ENCODE measurements at places on chromosomes 7 and 10.

DNA sequence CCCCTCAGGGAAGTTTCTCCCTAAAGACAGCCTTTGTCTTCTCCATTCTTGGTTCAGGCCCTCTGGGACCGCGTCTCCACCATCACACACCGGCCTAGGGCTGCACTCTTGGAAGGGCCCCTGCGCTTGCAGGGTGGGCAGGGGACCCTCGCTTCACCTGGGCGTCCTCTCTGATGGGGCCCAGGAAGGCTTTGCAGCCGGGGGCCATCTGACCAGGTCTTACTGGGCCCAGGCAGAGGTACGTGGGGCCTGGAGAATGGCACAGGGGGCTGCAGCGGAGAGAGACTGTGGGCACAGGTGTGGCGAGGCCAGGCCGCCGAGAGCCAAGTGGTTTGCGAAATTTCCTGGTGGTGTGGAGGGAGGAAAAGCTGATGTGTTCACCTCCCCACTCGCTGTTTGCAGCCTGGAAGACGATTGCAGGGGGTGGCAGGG, 44.4 kb downstream of the ALOX5 start:
- no peak for DNase-seq

GRCh38 chr10:98344589-98345038, 70.4 kb downstream of the PYROXD2 start:
- DNase-seq = no peak

DNA sequence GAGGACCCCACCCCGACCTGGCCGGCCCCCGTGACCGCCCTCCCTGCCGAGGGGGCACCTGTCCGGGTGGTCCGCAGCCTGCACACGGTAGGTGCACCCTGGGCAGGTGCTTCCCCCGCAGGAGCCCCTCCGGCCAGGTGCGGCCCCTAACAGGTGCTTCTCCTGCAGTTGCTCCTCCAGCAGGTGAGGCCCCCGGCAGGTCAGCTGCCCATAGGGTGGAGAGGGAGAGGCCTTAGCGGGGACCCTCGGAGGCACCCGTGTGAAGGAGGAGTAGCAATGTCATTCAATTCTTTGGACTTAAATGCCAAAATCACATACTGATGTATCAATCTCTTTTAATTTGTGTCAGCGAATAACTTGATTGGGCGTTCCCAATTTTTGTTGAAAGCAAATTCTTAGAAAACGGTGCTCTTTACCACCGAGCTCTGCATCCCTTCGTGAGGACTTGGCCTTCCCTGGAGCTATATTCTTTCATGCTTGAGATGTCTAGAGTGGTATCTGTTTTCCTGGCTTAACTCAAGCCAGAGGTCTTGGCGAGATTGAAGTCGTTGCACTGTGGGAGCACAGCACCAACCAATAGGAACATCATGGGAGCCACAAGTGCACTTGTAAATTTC, 738 bp upstream of the NCAPG2 start:
- no peak for DNase-seq

DNA sequence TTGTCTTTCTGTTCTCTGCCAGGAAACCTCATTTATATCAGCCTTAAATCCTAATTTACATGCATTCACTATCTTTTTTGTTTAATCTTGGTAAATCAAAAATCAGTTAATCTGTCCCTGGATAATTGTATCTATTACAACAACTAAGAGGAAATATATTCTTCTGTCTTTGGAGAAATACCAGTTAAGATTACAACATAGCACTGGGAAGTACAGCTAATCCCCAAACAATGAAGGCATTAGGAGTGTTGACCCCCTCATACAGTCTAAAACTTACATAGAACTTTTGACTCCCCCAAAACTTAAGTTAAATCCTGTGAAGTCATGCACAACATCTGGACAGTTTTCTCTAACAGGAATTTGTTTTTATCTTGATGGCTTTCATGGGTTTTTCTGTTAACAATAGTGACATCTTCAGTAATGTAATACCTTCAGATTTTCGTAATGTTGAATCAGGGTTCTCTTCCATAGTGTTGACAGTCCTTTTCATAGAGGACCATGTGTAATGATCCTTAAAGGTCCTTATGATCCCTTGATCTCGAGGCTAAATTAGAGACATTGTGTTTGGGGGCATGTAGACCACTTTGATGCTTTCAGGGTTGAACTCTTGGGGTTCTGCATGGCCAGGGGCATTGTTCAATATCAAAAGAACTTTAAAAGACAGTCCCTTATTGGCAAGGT, 24.1 kb upstream of the ABCC2 start:
- no peak for DNase-seq

DNA sequence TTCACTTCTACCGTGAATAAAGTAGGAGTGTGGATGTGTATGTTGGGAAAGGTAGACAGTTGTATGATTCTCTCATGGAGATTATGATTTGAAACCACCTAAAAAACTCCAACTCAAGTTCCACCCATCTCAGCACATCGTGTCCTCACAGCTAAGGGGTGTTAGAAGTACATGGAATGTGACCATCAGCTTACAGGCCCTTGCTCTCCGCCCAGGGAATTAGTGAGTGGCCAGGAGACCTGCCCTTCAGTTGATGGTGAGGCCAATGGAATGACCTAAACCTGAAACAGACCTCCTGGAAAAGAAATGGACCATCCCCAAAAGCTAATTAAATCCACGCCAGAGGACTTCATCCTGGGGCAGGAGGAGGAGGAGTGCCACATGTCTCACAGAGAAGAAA, 2.1 kb upstream of the WNT2 start:
- no peak for DNase-seq

DNA sequence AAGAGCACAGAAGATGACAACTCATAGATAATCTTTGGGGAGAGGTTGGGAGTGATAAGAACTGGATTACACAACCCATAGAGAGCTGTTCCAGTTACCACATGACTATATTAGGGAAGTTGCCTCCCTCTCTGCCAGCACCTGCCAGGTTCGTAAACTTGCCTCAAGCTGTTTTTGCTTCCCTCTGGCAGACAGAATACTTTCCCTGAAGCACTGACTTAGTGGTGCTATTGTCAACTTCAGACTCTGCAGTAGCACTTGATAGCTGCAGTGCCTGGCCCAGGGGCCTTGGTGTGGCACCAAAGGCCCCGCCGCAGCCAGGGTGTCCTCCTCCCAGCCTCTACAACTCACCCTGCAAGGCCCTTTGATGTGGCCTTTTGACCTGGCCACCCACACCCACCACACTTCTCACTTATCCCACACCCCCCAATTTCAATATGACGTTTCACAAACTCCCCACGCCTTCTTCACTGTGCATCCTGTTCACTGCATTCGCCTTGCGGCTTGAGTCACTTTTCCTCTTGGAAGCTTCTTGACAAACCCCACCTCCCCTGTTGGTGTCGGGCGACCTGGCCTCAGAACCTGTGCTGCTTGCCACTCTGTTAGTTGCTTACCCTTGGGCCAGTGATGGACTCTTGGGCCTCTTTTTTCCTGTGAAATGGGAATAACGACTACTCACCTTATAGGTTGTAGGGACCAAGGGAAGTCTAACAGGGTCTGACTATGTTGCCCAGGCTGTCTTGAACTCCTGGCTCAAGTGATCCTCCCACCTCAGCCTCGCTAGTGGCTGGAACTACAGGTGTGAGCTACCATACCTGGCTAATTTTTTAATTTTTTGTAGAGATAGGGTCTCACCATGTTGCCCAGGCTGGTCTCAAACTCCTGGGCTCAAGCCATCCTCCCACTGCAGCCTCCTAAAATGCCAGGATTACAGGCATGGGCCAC, 50.2 kb upstream of the PODXL start:
- DNase-seq = no peak

GRCh38 chr7:32037650-32038198, 32.5 kb downstream of the PDE1C start:
- DNase-seq = no peak

DNA sequence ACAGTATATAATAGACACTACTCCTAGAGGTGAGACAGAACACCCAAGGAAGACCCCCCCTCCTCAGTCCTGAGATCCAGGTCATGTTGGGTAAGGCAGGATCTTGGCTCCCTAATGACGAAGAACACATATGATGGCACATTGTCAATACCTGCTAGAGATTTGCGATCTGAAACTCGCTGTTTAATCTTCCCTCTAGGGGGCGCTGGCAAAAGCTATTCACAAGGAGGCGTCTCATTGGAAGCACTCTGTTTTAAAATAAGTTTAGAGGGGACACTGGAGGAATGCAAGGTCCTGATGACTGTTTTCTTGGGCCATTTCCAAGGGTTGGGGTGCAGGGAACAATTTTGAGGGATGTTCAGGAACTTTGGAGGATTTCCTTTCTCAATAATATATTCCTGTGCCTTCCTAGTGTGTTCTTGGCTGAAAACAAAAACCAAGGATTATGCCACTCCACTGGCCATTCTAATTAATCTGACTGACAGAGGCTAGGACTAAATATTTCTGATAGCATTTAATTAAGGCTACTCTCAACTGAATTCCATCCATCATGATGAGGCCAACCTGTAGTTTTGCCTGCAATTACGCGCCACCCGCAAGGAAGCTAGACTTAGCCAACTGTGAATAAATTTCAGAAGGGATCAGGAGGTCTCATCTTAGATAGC, 1013.8 kb upstream of the MBL2 start:
- DNase-seq = no peak

DNA sequence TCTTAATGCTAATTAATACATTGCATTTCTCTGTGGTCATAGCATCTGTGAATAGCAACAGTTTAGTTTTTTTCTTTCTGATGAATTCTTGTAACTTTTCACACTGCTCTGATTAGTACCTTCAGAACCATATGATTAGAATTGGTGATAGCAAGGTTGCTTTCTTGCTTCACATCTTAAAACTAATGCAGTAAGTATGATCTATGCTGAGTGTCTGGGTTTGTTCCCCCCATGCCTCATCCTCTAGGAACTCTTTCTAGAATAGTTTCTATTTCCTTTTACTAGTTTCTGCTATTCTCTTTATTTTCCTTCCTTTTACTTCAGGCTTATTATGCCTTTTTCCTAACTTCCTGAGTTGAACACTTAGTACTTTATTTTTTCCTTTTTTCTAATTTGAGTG, 32.4 kb downstream of the TES start:
- no peak for DNase-seq

DNA sequence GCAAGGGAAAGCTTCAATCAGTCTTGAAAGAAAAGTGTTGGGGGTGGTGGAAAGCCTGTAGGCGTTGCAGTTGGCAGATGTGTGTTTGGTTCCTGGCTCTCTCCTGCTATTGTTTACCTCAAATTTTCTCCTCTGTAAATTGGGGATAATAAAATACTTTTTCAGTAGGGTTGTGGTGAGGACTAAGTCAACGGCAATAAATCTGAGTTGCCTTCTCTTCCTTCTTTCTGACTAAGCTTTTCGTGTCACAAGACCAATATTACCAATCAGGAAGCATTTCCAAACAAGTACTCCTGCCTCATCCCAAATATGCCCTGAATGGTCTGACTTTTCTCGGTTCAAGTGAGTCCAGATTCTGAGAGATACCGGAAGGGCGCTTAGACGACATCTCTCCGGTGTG, 54.0 kb downstream of the CREB5 start:
- DNase-seq = no peak

- DNase-seq = no peak
Observed at GRCh38 chr10:58894929-58895328, 281.5 kb upstream of the PHYHIPL start.

DNA sequence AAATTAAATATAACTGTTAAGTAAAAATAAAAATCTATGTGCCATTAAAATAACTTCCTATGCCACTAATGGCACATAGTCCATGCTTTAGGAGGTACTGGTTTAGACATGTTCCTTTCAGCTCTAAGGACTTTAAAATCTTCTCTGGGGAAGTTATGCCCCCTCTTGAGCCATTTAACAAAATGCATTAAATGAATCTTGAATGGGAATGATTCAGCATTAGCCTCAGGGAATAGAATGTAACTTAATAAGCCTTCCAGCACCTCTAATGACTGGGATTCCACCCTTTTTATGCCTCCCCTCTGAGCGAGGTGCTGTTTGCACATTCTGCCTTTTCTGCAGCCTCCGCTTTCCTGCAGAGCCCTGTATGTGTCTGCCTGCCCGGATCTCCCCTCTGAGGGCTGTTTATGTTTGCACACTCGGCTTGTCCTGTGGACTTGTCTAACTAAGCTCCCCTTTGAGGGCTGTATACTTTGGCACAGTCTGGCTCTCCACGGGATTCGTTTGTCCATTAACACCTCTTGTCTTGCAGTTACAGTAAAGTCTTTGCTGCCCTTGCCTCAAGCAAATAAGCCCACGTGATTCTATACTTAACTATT, 108.4 kb upstream of the HPS1 start:
- DNase-seq = no peak

GRCh38 chr7:104979167-104979841, 34.7 kb upstream of the KMT2E start:
- no peak for DNase-seq

GRCh38 chr7:74084722-74085578, 1.3 kb downstream of the LIMK1 start:
- no peak for DNase-seq

DNA sequence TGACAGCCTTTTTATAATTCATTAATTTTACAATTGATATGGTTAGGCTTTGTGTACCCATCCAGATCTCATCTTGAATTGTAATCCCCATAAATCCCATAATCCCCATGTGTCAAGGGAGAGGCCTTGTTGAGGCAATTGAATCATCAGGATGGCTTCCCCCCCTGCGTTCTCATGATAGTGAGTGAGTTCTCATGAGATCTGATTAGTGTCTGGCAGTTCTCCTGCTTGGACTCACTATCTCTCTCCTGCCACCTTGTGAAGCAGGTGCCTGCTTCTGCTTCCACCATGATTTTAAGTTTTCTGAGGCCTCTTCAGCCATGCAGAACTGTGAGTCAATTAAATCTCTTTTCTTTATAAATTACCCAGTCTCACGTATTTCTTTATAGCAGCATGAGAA, 165.7 kb upstream of the GNAI1 start:
- no peak for DNase-seq

DNA sequence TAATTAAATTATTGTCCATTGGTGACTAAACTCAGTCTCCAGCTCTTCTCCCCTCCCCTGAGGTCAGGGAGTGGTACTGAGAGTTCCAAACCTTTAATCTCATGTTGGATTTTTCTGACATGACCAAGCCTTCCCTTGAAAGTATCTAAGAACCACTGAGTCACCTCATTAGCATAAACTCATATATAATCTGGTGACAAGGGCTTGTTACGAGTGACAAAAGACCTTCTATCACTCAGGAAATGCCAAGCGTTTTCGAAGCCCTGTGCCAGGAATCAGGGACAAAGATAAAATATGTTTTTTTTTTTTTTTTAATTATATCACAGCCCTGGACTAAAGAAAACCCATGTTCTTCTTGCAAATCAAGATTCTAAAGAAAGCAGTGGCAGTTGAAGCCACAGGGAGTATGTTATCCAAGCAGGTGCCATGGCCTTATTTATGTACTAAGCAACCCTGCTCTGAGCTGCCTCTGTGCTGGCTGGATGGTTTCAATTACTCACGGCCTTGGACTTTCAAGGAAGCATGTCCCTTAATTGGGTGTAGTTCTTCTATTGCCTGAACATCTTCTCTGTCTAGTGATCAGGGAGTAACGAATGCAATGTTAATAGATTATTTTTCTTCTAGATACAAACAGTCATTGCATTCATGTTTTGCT, 169.0 kb upstream of the PRKCQ start:
- DNase-seq = no peak

GRCh38 chr7:23967949-23968599, 258.1 kb downstream of the STK31 start:
- no peak for DNase-seq

GRCh38 chr10:85524001-85524666, 842.5 kb downstream of the GRID1 start:
- DNase-seq = no peak

GRCh38 chr10:45550903-45551786, 121.4 kb downstream of the ZFAND4 start:
- DNase-seq = no peak
